NCI-H774 (cell line): ENCODE measurements at places on chromosomes 3 and 15.

GRCh38 chr15:40338041-40338657 is 2.6 kb downstream of the CCDC9B start:
- peak; percentile 23 for DNase-seq

- DNase-seq = no peak
These were observed 34.3 kb downstream of the USP8 start for GRCh38 chr15:50458348-50459112.

DNA sequence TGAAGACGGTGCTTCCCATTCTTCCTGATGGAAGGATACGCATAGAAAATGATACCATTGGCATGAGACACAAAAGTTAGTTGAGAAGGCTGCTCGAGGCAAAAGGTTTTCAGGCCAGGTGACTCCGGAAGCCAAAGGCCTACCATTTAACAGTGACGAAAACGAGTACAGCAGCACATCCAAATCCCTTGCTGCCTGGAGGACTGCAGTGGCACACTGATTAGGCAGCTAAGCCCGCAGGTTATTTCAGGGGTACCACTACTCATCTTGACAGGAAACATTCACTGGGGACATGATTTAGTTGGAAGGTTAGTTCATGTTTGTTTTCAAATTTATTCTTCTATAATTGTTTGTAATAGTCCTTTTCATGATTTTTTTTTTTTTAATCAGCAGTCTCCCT is 59.9 kb upstream of the BCHE start:
- no peak for DNase-seq

- no peak for DNase-seq
These were observed 206.0 kb upstream of the SEMA6D start for GRCh38 chr15:47511261-47511660.

- DNase-seq = no peak
These were observed 523.6 kb upstream of the LMCD1 start for GRCh38 chr3:7978087-7978422.

GRCh38 chr3:48190911-48191310 is 2.7 kb upstream of the CDC25A start:
- DNase-seq = no peak

DNA sequence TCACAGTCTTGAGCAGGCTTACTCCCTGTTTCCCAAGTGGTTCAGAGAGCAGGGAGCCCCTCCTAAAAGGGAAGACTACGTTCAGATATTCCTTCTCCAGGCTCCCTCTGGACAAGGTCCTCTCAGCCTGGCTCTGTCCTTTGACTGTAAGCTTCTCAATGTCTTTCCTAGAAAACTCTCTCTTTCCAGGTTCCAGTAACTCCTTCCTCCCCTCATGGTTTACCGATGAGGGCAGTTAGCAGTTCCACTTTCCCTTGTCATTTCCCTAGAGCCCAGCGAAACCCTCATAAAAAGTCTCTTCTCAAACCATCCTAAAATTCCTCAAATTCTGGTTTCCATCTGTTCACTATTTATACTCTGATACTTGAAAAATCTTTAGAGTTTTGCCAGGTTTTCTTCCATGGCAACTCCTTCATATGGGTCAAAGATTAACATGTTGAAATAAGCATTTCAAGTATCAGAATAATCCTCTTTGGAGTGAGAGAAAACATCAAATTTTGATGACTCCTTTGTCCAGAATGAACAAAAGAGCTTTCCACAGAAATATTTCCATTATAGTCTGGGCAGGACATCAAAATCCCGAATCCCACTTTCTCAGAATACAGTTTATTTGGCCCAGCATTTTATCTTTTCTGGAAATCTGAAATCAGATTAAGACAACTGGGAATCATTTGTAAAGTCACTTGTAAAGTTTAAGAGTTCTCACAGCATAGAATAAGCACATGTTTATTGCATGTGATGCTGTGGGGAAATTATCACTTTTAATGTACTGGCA is 599.4 kb downstream of the UNC13C start:
- DNase-seq = no peak

- no peak for DNase-seq
These were observed 152.9 kb downstream of the RAB11A start for GRCh38 chr15:66022163-66022525.

- no peak for DNase-seq
These were observed 6.1 kb upstream of the SPTBN5 start for GRCh38 chr15:41899854-41900442.

DNA sequence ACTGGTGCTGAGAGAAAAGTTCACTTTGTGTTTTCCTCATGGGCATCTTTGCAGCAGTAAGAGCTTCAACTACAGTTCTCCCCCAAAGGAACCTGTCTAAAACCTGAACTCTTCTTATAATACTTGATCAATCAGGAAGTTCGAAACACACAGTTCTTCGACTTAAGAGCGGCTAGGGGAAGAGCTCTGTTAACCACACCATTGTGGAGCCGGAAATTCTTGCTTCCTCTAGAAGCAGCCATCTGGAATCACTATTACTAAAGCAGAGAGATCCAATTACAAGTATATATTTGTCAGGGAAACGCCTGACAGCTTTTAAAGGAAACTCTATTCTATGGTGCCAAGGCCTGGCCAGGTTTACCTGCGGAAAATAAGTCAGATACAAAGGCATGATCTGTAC is 337.3 kb upstream of the CBLB start:
- no peak for DNase-seq

DNA sequence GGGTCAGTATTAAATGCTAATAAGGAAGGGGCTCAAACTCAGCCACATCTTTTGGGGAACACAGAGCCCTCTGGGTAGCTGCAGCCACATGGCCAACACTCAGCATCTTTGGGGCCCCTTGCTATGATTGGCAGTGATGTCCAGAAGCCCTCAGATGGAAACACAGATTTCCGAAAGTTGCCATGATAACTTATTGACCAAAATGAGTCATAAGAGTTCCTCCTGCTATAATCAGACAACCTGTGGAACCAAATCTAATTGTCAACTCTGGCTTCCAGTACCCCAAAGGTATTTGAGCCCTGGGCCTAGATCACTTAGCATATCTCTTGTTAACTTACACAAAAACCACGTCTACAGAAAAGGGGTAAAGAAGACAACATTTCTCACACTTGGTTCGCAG is 392.2 kb downstream of the KCNH8 start:
- DNase-seq = no peak

- DNase-seq = no peak
These were observed 370.3 kb upstream of the PLSCR5 start for GRCh38 chr3:146975476-146975875.

DNA sequence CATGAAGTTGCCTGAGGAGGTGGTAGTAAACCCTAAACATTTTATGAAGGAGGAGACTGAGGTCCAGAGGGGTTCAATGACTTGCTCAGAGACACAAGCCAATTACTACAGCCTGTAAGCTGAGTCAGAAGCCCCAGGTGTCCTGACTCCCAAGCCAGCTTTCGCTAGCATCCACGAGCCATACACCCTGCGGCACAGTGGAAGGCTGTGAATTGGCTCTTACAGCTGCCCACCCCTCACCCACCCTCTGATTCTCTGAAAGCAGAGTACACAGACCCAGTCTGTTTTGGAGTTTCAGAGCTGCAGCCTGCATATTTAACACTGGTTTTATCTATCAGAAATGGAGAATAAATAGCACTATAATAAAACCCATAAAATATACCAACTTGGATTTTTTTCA is 253.4 kb downstream of the IGSF11 start:
- DNase-seq = no peak

- no peak for DNase-seq
These were observed 4.5 kb upstream of the IP6K1 start for GRCh38 chr3:49790626-49791411.

DNA sequence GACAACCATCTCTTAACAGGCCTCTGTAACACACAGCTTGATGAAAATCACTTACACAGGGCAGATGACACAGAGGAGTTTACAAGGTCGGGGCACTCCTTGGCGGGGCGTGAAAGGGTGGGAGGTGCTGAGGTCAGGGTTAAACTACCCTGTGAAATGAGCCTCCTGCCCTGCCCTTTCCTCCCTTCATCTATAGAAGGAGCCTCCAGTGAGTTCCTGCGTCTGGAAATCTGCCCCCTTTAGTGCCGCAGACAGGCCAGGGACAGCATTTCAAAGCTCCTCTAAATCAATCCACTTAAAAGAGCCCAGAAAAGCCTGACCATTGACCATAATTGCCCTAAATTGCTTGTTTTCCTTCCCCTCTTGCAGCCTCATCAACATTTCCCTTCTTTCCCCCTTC is 1.9 kb downstream of the ROBO1 start:
- no peak for DNase-seq

DNA sequence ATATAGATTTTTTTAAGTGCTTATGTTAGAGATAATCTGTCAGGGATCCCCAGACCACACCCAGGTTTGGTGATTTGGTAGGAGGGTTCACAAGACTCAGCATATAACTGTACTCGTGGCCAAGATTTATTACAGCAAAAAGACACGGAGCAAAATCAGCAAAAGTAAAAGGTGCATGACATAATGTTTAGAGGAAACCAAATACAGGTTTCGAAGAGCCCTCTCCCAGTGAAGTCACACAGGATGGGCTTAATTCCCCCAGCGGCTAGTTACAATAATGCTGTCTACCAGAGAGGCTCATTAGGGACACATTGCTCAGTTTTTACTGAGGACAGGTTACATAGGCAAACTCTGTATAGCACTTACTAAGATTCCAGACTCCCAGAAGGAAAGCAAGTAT is 36.5 kb downstream of the MYO5A start:
- no peak for DNase-seq

DNA sequence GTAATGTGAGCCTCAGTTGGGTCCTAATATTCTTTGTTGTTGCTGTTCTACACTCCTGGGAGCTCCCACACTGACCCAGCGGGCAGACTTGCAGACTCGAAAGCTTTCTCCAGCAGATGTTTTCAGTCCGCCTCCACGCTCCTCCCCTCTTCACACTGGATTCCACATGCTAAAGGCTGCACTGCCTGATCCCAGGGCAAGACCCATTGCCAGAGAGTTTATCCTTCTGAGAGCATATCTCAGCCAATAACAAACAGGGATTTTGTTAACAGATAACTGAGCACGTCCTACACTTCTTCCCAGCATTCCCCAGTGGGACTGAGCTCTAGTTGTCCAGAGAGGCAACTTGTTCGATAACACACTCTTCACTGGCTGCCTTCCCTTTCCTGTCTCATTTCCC is 8.0 kb upstream of the COL6A6 start:
- DNase-seq = no peak

GRCh38 chr15:52154896-52155865 is 36.0 kb downstream of the GNB5 start:
- no peak for DNase-seq

DNA sequence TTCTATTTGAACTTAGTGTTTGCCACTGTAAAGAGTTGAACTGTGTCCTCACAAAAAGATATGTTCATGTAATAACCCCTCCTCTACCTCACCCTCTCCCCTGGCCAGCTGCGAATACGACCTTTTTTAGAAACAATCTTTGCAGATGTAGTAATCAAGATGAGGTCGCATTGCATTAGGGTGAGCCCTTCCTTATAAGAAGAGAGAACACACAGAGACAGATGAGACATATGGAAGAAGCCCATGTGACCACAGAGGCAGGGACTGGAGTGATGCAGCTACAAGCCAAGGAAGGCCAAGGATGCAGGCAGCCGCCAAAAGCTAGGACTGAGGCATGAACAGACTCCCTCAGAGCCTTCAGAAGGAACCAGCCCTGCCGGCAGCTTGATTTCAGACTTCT is 27.6 kb downstream of the GPR176 start:
- no peak for DNase-seq

GRCh38 chr15:34665498-34666116 is 82.2 kb upstream of the GOLGA8B start:
- no peak for DNase-seq

DNA sequence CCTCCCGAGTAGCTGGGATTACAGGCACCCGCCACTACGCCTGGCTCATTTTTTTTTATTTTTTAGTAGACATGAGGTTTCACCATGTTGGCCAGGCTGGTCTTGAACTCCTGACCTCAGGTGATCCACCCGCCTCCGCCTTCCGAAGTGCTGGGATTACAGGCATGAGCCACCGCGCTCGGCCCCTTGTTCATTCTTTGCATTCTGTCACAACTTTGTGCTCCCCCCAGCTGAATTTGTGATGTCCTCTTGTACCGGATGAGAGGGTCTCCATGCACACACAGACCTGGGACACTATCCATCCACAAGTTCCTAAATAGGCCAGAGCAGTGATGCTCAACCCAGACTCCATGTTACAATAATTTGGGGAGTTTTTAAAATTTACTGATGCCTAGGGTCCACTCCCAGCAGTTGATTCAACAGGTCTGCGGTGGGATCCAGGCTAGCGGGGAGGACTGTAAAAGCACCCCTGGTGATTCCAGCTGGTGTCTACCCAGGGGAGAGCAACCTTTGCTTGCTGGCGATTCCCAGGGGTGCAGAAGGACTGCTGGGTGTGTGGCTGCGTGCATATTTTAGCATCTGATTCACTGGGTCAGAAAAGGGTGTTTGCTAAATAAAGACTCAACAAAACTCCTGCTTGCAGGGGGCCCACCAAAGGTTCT is 1.0 kb downstream of the RASSF1 start:
- DNase-seq = no peak

DNA sequence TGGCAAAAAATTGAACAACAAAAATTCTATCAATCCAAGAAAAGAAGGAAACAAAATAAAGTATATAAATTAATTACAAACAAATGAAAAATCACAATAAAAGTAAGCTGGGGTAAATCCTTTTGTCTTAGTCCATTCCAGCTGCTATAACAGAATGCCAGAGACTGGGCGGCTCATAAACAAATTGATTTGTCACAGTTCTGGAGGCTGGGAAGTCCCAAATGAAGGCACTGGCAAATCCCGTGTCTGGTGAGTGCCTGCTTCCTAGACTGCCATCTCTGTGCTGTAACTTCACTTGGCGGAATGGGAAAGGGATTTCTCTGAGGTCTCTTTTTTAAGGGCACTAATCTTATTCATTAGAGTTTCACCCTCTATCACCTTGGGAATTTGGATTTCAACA is 53.6 kb upstream of the RPL35A start:
- DNase-seq = no peak

GRCh38 chr15:70853318-70853972 is 512 bp downstream of the LARP6 start:
- no peak for DNase-seq

- DNase-seq = no peak
These were observed 63.9 kb downstream of the IQSEC1 start for GRCh38 chr3:13009132-13009945.

DNA sequence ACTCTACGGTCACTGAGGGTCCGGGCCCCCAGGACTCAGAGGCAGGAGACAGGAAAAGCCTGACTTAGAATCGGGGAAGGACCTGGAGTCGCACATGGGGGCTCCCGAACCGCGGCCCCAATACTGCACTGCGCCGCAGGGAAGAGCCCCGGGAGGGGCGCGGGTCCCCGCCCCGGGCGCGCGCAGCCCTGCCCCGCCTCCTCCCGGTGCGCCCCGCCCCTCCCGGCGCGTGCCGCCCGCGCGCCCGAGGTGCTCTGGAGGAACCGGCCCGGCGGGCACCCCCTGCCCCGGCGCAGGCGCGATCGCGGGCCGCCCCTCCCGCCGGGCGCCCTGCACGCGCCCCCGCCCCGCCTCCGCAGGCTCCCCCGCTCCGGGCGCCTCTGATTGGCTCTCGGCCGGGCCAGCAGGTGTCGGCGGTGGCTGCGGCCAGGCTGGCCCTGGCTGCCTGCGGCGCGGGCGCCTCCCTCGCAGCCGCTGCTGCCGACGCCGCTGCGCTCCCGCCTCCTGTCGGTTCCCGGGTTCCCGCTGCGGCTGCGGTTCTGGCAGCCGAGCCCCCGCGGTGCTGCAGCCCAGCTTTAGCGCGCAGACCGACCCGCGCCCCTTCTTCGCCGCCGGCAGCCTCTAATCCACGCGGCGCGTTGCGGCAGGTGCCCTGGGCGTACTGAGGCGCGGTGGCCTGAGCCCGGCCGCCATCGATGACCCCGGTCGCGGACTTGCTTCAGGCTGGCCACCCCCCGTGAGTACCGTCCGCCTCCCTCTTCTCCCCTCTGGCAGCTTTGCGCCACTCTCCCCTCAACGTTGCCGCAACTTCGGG is at the start of gene MYRIP:
MYRIP (plus strand) TSS at position 429 of the 814 bp plus-strand sequence. CDS start 91,208 bp downstream, outside the sequence.
- peak; percentile 62 for DNase-seq

GRCh38 chr3:27325419-27325818 is 43.8 kb downstream of the NEK10 start:
- DNase-seq = no peak
